ENCODE measurements at places on chromosomes 1 and 21. TPM values are rescaled to one million over a fixed set of nuclear protein-coding genes. Genes with fewer than 3 reads are reported as not detected.

The EFHD2 gene
- total RNA-seq = 169 TPM

The PAPPA2 gene
- 1.2 TPM for total RNA-seq

The S100A5 gene
- not detected for total RNA-seq

The CR2 gene
- not detected for total RNA-seq

The OR2G6 gene
- not detected for total RNA-seq

The NBPF10 gene
- total RNA-seq = 2.1 TPM

The C1orf216 gene
- 21.5 TPM for total RNA-seq

The ELAVL4 gene
- not detected for total RNA-seq

The GPR61 gene
- total RNA-seq = not detected

The AADACL3 gene
- not detected for total RNA-seq

The NUAK2 gene
- 5.8 TPM for total RNA-seq

The VHLL gene
- total RNA-seq = not detected

The RGS13 gene
- not detected for total RNA-seq

The GRIK1 gene
- not detected for total RNA-seq

The HSPG2 gene
- 62.3 TPM for total RNA-seq

The ADGRL4 gene
- not detected for total RNA-seq

The TNFRSF14 gene
- 22.2 TPM for total RNA-seq

The PMVK gene
- 0.41 TPM for total RNA-seq

The CFAP107 gene
- not detected for total RNA-seq

The HTR6 gene
- total RNA-seq = not detected

The HCRTR1 gene
- not detected for total RNA-seq

Data from SJSA1 (cell line).